NCI-H460 (cell line): ENCODE measurements at places on chromosomes 7 and 10. TPM values are rescaled to one million over a fixed set of nuclear protein-coding genes. Genes with fewer than 3 reads are reported as not detected.

Gene GBX1
- total RNA-seq: not detected in 2 replicates

Gene HOXA5
- 7.5 and 12.8 TPM in 2 replicates for total RNA-seq

Gene GPR85
- total RNA-seq: 0.09 TPM in 1 of 2 replicates, not detected in the other

Gene H2AZ2
- 194 and 220 TPM in 2 replicates for total RNA-seq

Gene PIK3AP1
- 0.47 and 1.3 TPM in 2 replicates for total RNA-seq

Gene CALD1
- 32.6 and 39.9 TPM in 2 replicates for total RNA-seq

Gene CYP26A1
- total RNA-seq: not detected in 2 replicates

Gene KCND2
- total RNA-seq: 0.03 TPM in 1 of 2 replicates, not detected in the other

Gene BRAT1
- total RNA-seq: 23.6 and 26.4 TPM in 2 replicates

Gene CALN1
- total RNA-seq: not detected in 2 replicates

Gene ANKRD30A
- total RNA-seq: not detected in 2 replicates

Gene ARHGEF5
- total RNA-seq: 1.0 and 1.7 TPM in 2 replicates

Gene GIMAP2
- total RNA-seq: 3.0 and 3.1 TPM in 2 replicates

Gene MMP21
- total RNA-seq: not detected in 2 replicates

- no peak for DNase-seq
These were observed 247.1 kb upstream of the GRB10 start for GRCh38 chr7:51029701-51030191.

DNA sequence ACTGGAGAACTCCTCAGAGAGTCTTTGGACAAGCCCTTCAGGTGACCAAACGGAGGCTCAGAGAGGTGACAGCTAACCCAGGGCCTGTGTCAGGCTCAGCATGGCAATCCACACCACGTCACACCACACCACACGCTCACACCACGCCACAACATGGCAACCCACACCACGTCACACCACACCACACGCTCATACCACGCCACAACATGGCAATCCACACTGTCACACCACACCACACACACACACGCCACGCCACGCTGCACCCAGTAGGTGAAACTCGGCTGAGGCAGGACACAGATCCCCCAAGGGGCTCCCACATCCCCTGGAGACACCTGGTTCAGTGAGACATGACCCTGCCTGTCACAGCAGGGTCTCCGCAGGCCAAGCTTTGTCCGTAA is 107.3 kb downstream of the PDGFA start:
- DNase-seq: no peak

DNA sequence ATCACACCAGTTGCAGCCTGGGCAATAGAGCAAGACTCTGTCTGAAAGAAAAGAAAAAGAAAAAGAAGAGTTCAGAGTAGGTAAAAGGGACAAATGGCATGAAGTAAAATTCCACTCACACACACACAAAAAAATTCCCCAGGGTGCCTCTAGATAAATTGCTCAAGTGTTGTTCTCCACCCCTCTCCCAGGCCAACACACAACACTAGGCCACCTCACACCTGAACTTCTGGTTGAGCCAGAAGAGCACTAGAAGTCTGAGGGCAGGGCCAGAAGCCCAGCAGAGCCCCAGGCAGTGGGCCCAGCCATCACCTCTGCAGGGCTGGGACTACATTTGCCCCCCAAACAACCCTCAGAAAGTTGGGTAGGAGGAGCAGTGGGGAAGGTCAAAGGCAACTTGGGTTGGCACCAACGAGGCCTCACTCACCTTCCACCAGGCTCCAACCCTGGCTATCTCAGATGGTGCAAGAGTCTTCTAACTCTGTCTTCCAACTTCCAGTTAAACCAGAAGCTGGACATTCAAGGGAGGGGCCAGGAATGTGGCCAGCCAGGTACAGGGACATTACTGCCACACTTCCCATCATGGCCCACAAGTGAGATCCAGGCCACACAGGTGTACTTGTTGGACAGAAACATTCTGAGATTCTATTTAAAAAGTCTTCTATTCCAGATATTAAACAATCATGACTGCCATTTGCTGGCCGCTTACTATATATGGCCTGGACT is 25.6 kb upstream of the DLX6 start:
- no peak for DNase-seq

DNA sequence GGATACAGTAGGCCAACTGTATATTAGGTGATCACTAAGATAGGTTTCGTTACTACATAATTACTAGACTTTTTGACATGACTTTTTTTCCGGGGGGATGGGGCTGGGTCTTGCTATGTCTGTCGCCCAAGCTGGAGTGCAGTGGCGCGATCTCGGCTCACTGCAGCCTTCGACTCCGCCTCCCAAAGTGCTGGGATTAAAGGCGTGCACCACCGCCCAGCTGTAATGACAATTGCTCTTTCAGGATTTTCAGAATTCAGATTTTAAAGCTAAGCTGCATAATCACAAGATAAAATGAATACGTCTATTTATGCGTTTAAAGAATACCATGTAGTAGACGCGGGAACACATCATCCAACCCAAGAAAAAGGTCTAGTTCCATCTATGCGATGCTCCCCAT is 982 bp downstream of the IDI1 start:
- no peak for DNase-seq

- no peak for DNase-seq
These were observed 38.8 kb upstream of the INPP5A start for GRCh38 chr10:132498562-132499366.

DNA sequence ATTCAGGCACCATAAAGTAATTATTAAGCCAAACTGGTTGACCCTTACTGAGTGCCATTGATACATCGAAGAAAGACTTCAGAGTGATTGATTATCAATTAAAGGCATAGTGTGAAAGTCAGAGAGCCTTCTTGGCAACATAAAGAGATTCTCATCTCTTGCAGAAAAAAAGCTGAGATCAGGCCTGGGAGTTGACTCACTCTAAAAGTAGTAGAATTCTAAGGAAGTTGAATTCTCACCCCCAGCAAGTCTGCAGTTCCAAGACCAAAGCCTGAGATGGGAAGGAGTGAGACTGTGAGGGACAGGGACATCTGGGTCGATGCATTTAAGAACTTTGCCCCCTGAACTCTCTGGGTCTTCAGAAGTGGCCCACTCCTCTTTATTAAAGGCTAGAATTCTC is 21.6 kb upstream of the ERCC6 start:
- DNase-seq: no peak

- no peak for DNase-seq
These were observed 13.1 kb downstream of the WIPI2 start for GRCh38 chr7:5203183-5203537.

DNA sequence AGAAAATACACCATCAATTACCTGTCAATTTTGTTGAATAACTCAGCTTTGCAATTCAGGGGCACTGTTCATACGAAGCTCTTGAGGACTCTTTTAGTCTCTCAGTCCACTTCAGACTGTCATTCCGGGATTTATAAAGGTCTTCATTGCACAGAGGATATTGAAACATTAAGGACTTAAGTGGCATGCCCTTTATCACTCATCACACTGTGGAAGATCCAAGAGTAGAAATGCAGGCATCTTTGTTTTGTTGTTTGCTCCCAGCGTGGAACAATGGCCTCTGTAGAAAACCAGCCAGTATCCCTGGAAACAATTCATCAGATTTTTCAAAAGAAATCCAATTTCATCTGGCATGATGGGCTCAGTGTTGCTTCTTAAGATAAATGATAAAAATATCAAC is 66.3 kb upstream of the LRGUK start:
- DNase-seq: no peak

DNA sequence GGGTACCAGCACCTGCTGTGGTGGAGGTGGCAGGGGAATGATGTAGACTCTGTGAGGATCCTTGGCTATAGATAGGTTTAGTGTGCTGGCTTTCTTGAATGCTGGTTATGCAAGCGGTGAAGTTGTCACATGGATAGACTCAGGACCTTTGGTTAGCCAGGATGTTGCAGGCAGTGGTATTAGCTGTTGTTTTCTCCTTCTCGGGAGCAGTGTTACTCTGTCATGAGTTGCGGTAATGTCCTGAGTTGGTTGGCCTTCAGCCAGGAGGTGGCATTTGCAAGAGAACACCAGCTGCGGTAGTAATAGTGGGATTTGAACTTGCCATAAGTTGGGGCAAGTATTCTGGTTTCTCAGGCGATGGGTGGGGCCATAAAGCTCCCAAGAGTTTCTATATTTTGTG is 10.8 kb downstream of the AGK start:
- no peak for DNase-seq

GRCh38 chr10:12634621-12634931 is 285.2 kb downstream of the CAMK1D start:
- no peak for DNase-seq

GRCh38 chr10:47152861-47153349 is 147.1 kb upstream of the GDF10 start:
- no peak for DNase-seq

DNA sequence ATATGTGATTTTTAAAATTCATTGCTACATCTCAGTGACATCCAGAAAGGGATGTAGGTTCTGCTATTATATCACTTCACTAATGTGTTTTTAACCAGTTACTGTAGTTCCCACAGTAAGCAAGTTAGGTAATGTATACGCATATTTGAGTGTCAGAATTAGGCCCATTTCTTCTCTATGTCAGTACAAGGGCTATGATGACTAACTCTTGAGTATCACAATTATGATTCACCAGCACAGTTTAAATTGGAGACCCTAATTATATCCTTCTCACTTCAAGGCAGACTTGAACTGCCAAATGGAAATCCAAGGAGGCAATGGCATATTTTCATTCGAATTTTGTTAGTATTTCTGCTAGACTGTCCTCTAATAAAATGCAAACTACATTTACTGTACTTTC is 23.6 kb downstream of the BZW2 start:
- DNase-seq: no peak

- no peak for DNase-seq
These were observed 42.8 kb downstream of the PPIF start for GRCh38 chr10:79390057-79390456.

- no peak for DNase-seq
These were observed 267.7 kb downstream of the ELMO1 start for GRCh38 chr7:37180828-37181549.

GRCh38 chr7:77516085-77516484 is 21.0 kb upstream of the PTPN12 start:
- DNase-seq: no peak

DNA sequence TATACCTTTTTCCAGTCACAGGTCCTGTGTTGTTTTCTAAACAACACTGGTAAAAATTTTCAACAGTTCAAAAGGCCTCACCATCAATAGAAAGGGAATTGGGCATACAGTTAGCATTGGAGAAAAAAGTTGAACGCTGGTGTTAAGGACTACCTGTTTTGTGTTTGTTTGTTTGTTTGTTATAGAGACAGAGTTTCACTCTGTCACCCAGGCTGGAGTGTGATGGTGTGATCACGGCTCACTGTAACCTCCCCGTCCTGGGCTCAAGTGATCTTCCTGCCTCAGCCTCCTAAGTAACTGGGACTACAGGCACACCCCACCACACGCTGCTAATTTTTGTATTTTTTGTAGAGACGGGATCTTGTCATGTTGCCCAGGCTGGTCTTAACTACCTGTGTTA is 306.1 kb downstream of the PRPF18 start:
- DNase-seq: no peak

GRCh38 chr7:114940220-114940619 is 18.3 kb downstream of the MDFIC start:
- DNase-seq: no peak

DNA sequence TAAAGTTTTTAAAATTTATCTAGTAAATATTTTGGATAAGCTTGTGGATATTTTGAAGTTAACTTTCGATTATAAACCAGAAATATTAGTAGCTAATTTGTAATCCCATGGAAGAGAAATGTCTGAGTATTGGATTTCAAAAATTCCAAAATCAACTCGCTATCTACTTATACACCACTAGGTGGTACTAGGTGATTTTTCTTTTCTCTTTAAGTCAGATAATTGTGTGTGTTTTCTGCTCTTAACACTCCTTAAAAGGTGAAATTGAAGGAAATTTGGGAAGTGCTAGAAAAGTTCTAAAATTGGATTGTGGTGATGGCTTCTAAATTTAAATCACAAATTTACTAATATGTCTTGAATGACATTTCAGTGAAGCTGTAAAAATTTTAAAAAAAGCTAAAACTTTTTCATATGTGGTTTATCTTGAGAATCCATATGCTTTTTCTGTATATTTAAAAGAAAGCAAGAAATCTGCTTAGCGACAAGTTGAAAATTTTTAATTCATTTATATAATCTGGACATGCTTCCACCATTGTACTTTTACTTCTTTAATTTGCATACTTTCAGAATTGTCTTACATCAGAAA is 90.2 kb downstream of the IPMK start:
- DNase-seq: peak; percentile 36

- DNase-seq: no peak
These were observed 177.0 kb downstream of the TSPAN12 start for GRCh38 chr7:120680985-120681384.

DNA sequence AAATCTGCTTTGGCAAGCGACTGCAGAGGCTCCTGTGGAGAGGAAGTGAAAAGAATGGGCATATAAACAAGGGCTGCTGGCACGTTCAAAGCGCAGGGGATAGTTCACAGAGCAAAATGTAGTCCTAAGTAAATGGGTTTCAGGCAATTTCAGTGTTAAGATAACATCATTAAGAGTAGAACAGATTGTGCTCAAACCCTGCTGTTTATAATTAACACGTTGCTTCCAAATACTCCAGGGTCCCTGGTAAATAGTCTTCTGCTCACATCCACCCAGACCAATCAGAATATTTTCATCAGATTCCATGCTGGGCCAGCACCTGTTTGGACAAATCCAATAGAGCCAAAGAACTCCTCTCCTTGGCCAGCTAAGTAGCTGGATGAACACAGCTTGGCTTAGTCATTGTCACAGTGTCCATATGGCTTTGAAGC is 81.4 kb downstream of the ORC5 start:
- no peak for DNase-seq

GRCh38 chr7:92360387-92360786 is 86.9 kb upstream of the GATAD1 start:
- no peak for DNase-seq

- DNase-seq: no peak
These were observed 549.0 kb downstream of the TCERG1L start for GRCh38 chr10:130762491-130762890.

GRCh38 chr7:129501760-129502707 is at the start of gene SMKR1:
Gene SMKR1 (plus strand): TSS chr7:129502531. CDS start chr7:129502825, 294 bp downstream.
- DNase-seq: peak; percentile 69

DNA sequence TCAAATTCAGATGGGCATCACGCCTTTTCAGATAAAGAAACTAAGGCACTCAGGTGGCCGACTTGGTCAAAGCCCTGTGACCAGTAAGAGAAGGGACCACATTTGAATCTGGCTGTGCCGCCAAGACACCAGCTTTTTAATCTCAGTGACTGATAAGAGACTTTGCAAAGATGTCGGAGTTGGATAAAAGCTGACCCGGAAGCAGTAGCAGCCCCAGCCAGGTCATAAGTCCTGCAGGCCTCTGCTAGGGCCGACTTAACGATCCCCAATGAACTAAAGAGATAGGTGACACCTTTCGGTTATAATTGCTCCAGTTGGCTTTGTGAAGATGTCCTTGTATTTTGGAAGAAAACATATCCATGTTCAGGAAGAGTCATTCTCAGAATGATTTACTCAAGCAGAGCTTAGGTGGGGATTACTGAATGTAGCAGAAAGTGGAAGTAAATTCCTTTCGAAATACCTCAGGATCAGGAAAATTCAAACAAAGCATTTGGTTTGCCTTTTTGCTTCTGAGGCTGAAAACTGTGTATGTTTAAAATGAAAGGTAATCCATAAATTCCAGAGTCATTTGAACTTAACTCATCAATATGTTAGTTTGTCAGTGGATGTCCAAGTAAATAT is 164.2 kb upstream of the PITRM1 start:
- DNase-seq: no peak

GRCh38 chr7:50450590-50451032 is 461 bp upstream of the FIGNL1 start:
- no peak for DNase-seq
